Activated naive CD8-positive, alpha-beta T cell treated with anti-CD3 and anti-CD28 coated beads, Interleukin-2, amount 50 U/mL, for 24 hours (primary cell): ENCODE measurements at places on chromosomes 5 and 9.

- H3K27ac ChIP-seq = no peak overlapping the region
- no peak for DNase-seq
- no peak overlapping the region for H3K4me3 ChIP-seq
- no peaks in the 10 kb centered on the region for H3K36me3 ChIP-seq
- no peaks in the 10 kb centered on the region for H3K4me1 ChIP-seq
Observed at GRCh38 chr9:87620731-87621322, 105.1 kb upstream of the CTSL start.

DNA sequence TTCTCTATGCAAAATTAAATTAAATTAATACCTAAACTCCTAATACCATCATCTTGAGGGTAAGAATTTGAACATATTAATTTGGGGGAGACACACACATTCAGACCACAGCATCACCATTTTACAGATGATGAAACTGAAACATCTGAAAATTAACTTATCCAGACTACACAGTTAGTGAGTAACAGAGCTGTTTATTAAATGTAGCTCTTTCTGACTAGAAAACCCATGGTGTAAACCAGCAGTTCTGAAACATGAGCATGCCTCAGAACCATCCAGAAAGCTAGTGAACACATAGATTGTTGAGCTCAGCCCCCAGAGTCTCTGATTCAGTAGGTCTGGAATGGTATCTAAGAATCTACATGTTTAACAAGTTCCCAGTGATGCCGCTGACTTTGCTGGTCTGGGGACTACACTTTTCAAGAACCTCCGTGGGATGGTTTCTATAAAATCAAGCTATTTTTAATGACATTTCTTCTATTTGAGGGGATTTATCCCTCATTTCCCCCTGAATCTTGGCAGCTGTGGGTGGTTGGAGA, 113.5 kb downstream of the RORB start:
- no peak for DNase-seq
- H3K4me1 ChIP-seq = peaks cover 3% of the 10 kb centered on the region
- no peaks in the 10 kb centered on the region for H3K36me3 ChIP-seq
- no peak overlapping the region for H3K4me3 ChIP-seq
- H3K27ac ChIP-seq = no peak overlapping the region
- H3K27me3 ChIP-seq = no peaks in the 10 kb centered on the region

DNA sequence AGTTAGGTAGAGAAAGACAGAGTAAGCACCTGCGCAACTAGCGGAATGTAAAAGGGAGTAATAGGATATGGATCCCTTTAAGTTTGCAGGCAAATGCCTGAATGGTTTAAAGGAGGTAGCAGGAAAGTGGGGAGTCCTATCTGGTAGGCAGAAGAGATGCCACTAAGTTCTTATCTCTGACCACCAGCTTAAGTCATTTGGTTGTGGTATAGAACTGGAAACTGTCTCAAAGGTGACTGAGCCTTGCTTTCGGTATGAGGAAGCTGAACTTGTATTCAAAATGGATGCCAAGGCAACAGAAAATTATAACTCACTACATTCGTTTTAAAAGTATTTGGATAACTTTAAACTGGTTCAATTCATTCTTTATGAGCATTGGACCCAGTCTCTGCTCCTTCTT, 475.6 kb downstream of the DMRTA1 start:
- H3K27ac ChIP-seq = no peak overlapping the region
- no peak overlapping the region for H3K4me3 ChIP-seq
- H3K27me3 ChIP-seq = no peaks in the 10 kb centered on the region
- H3K36me3 ChIP-seq = no peaks in the 10 kb centered on the region

DNA sequence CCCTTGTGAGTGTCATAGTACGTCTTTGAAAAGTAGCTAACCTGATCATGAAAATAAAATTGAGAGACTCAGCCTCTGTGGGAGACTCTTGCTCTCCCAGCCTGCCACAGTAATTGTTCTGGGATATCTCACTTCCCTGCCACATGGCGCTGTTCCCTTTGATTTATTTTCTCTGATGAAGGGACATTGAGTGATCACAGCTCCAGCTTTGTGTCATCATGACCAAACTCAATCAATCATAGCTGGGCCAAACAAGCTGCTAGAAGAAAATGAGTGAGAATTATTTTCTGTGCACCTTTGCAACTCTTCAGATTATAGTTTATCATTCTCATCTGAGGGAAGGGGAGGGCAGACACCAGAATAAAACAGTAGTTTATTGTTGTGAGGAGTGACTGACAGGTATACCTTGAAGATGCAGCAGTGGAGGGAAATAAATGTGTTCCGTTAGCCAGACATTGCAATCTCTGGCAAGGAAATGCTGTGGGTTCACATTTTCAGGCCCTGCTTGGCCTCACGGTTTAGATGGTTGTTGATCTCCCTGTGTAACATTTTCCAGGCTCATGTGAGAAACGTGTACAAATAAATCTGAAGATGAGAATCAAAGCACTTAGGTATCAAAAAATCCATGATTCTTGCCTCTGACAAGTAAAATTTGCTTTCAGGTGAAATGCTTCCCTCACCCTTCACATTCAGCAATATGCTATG, 174.7 kb upstream of the FBXL17 start:
- H3K4me3 ChIP-seq = no peak overlapping the region
- no peak overlapping the region for H3K27ac ChIP-seq

DNA sequence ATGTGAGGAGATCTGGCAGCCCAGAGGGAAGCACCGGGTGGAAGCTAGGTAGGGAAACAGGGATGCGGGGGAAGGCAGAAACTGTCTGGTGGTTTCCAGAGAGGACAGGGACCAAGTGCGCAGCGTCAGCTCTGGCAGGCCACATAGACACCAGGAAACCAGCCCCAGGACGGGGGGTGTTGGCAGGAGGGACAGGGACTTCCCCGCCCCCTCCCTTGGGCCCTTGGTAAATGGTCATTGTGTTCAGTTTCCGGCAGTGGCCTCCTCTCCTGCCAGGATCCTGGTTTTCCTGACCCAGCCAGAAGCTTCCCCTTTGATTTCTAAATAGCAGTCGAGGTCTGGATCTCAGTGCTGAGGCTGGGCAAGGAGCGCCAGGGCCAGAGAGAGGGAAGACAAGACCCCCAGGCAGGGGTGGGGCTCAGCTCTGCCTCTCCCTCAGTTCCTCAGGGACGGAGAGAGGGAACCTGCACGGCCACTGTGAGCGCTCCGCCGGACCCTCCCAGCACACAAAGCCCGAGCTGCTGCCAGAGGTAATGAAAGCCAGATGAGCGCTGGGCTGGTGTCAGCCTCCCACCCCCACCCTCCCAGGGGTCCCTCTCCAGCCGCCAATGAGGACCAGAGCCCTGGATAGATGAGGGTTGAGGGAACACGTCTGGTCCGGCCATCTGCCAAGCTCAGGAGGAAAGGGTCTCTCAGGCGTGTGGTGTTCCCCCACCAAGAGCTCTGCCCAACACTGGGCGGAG, 1.8 kb downstream of the RALGDS start:
- no peaks in the 10 kb centered on the region for H3K27me3 ChIP-seq
- H3K36me3 ChIP-seq = no peaks in the 10 kb centered on the region
- H3K27ac ChIP-seq = peak overlapping the region; percentile 62
- DNase-seq = no peak

DNA sequence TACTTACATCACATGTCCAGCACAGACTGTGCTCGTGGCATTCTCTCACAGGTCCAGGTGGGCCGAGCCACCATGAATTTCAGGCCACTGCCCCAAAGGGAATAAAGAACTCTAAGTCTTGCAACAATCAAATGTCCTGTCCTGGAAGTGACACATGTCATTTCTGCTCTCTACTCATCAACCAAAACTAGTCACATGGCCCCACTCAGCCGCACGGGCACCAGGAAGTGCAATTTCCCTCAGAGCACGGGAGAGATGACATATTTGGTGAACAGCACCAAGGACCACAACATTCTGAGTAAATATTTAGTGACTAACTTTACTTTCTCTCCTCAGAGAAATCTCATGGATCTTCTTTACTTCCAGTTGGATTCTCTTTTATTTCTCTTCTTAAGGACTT, 131.1 kb upstream of the TUT7 start:
- no peaks in the 10 kb centered on the region for H3K27me3 ChIP-seq
- H3K36me3 ChIP-seq = no peaks in the 10 kb centered on the region
- no peak overlapping the region for H3K4me3 ChIP-seq
- peak; percentile 3 for DNase-seq
- peaks cover 7% of the 10 kb centered on the region for H3K4me1 ChIP-seq

DNA sequence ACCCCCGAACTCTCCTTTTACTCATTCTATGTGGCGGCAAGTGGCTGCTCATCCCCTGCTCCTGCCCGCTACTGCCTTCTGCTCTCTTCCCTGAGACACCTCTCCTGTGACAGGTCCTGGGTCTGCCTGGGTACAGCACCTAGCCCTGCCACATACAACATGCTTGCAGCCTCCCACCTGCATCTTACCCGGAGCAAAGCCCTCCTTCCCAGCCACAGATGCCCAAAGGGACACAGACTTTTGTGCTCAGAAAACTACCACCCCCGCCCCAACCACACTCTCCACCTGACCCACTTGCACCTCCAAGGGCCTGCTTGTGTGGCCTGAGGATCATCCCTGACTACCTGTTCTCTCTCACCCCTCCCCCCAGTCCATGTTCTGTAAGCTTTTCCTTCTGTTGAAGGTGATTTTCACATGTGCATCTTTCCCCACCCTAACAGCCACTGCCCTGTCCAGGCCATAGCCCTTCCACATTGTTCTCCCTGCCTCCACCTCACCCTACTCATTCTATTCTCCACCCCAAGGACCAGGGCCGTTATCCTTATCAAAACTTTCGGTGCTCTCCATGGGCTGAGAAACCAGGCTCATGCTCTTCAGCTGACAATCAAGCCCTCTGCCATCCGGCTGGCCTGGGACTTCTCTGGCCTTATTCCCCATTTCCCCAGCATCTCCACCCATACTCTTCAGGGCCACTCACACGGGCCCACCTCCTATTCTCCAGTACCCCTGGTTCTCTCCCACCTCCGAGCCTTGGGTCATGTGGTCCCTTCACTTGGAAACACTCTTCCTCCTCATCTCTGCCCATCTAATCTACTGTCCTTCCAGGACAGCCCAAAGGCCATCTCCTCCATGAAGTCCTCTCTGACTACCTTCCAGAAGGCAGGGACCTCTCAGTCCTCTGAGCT, 46.4 kb upstream of the ALDH1B1 start:
- no peak overlapping the region for H3K4me3 ChIP-seq
- no peaks in the 10 kb centered on the region for H3K36me3 ChIP-seq
- no peak overlapping the region for H3K27ac ChIP-seq
- DNase-seq = no peak
- peaks cover 15% of the 10 kb centered on the region for H3K27me3 ChIP-seq

DNA sequence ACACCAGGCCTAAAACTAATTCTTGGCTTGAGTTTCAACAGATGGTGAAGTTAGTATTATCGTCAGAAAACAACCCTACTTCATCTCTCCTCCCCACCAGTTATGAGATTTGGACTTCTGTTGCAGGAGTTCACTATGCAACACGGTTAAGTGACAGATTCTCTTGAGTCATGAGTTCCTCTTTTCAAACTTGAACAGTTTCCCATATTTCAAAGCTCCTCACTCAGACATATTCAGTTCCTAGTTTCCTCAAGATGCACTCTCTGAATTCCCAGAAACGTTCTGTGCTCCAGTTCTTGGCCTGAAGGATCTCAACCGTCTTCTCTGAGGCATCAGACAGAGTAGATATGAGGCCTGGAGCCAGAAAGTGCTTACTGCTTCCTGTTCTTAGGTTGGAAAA, 7.3 kb upstream of the PTGER4 start:
- no peaks in the 10 kb centered on the region for H3K27me3 ChIP-seq
- H3K4me3 ChIP-seq = no peak overlapping the region
- H3K4me1 ChIP-seq = peaks cover 75% of the 10 kb centered on the region
- H3K36me3 ChIP-seq = no peaks in the 10 kb centered on the region

- H3K27me3 ChIP-seq = no peaks in the 10 kb centered on the region
- H3K27ac ChIP-seq = no peak overlapping the region
- no peaks in the 10 kb centered on the region for H3K4me1 ChIP-seq
- no peaks in the 10 kb centered on the region for H3K36me3 ChIP-seq
Observed at GRCh38 chr5:161105525-161105924, 253.5 kb upstream of the ATP10B start.

GRCh38 chr5:51385216-51385615, 2.0 kb downstream of the ISL1 start:
- DNase-seq = no peak
- H3K4me3 ChIP-seq = no peak overlapping the region
- H3K27me3 ChIP-seq = peaks cover 88% of the 10 kb centered on the region
- H3K4me1 ChIP-seq = no peaks in the 10 kb centered on the region
- no peaks in the 10 kb centered on the region for H3K36me3 ChIP-seq

GRCh38 chr9:131096269-131097125, at the start of gene AIF1L:
TSS of gene AIF1L (plus strand) at chr9:131096531. CDS start at chr9:131096630, 99 bp downstream.
- peaks cover 6% of the 10 kb centered on the region for H3K4me1 ChIP-seq
- H3K27me3 ChIP-seq = peaks cover 31% of the 10 kb centered on the region
- no peaks in the 10 kb centered on the region for H3K36me3 ChIP-seq

DNA sequence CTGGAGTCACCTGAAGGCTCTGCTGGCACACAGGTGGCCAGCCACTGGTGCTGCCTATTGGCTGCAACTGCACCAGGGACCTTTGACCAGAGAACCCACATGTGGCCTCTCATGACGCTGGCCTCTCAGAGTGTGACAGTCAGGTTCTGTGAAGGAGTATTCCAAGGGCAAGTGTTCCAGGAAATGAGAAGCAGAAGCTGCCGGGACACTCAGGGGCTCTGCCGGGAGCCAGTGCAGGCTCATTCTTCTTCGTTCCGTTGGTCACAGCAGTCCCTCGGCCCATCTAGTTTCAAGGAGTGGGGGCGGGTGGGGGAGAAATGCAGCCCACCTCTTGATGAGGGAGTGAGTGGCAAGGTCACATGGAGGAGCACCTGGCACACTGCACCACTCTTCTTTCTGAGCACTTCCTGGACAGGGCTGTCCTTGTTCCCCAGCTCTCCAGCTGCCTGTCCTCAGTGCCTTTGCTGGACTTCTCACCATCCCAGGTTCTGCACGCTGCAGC, 237.5 kb downstream of the GADD45G start:
- no peak overlapping the region for H3K4me3 ChIP-seq
- DNase-seq = no peak
- H3K27me3 ChIP-seq = peaks cover 2% of the 10 kb centered on the region
- H3K36me3 ChIP-seq = no peaks in the 10 kb centered on the region
- no peak overlapping the region for H3K27ac ChIP-seq

DNA sequence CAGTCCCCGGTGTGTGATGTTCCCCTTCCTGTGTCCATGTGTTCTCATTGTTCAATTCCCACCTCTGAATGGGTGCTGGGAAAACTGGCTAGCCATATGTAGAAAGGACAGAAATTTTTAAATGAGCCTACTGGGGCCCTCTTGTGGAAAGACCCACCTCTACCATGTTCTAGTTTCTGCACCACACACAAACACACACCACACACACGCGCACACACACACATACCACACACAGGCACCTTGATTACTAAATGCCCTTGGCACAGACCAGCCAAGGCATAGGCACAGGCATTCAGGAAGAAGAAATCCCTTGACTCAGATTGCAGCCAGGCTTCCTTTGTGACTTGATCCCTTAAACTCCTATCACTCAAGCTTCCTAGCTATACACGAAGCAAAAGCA, 60.5 kb downstream of the SIL1 start:
- no peak overlapping the region for H3K4me3 ChIP-seq
- peaks cover 42% of the 10 kb centered on the region for H3K4me1 ChIP-seq
